ENCODE measurements at places on chromosomes 5 and 9. TPM values are rescaled to one million over a fixed set of nuclear protein-coding genes. Genes with fewer than 3 reads are reported as not detected.

Gene PHYHD1
- total RNA-seq, result 22.2 TPM

Gene CDK5RAP2
- 51.9 TPM for total RNA-seq

Gene SELENOP
- 8.5 TPM for total RNA-seq

Gene IGIP
- total RNA-seq, result 0.53 TPM

Gene ASS1
- total RNA-seq, result 122 TPM

Gene STKLD1
- 0.57 TPM for total RNA-seq

Gene TMC1
- total RNA-seq, result 2.5 TPM

Gene SH3PXD2B
- 48.1 TPM for total RNA-seq

Gene PCDHB13
- 1.5 TPM for total RNA-seq

- DNase-seq, result no peak
Observed at GRCh38 chr9:135809166-135809565, 98.2 kb downstream of the CAMSAP1 start.

- no peak for DNase-seq
Observed at GRCh38 chr5:164672205-164672604, 1166.8 kb downstream of the MAT2B start.

GRCh38 chr5:59189472-59190244, 606.8 kb downstream of the RAB3C start:
- DNase-seq, result no peak

DNA sequence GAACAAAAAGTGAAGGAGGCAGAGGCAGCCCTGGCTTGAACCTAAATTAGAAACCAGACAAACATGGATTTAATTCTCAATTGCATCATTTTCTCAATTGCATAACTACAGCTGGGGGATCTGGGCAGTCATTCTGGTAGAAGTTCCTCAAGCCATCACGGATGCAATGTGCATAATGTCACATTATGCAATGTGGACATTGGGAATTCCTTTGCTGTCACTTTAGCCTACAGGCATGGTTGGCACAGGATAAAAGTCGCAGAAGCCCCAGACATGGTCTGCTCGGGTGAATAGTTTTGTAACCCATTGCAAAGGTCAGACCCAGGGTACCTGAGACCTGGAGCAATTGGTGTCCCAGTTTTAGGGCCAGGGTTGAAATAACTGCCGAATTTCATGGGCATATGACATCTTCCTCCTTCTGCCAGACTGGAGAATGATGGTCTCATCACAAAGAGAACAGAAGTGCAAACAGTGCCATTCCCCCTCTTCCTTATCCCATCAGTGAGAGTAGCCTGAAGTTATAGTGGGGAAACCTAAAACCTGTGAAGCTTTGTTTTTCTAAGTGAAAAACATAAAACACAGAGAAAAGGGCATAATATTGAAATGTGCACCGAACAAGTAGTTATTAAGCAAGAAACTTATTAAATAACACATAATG, 290.8 kb downstream of the MSX2 start:
- no peak for DNase-seq

- DNase-seq, result no peak
Observed at GRCh38 chr5:146717951-146718350, 160.6 kb downstream of the PPP2R2B start.

GRCh38 chr9:120387257-120388002, 192.5 kb downstream of the CDK5RAP2 start:
- no peak for DNase-seq

- DNase-seq, result no peak
Observed at GRCh38 chr5:162288647-162289296, 221.2 kb downstream of the GABRG2 start.

DNA sequence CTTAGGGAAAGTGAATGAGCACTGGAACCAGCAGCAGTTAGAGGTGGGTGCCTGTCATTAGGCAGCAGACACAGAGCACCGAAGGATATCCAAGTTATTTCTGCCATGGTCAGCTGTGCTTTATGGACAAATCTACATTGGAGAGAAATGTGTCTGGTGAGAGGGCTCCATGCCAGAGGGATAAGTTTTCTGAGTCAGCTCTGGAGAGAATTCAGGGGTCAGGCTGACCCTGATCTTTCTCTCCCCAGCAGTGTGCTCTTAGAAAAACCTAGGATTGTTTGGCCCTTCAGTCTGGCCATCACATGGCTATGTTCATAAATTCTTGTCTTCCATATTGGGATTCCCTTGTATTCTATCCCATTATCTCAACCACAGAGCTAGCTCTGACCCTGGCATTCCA, 8.9 kb upstream of the IL17B start:
- DNase-seq, result no peak

DNA sequence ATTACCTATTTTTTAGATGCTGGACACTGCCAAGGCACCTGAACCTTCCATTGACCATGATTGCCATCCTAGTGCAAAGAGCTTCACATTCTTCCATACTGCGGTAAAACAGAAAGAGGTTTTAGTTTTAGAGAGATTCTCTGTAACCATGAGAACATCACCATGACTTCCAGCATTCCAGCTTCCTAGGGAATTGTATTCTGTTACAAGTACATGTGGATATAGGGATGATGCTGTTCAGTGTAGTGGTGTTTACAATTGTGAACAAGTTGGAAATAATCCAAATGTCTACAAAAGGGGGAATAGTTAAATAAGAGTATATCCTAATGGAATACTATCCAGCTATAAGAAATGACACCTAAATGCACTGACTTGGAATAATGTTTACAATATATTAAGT, 22.4 kb downstream of the NIPSNAP3B start:
- no peak for DNase-seq

DNA sequence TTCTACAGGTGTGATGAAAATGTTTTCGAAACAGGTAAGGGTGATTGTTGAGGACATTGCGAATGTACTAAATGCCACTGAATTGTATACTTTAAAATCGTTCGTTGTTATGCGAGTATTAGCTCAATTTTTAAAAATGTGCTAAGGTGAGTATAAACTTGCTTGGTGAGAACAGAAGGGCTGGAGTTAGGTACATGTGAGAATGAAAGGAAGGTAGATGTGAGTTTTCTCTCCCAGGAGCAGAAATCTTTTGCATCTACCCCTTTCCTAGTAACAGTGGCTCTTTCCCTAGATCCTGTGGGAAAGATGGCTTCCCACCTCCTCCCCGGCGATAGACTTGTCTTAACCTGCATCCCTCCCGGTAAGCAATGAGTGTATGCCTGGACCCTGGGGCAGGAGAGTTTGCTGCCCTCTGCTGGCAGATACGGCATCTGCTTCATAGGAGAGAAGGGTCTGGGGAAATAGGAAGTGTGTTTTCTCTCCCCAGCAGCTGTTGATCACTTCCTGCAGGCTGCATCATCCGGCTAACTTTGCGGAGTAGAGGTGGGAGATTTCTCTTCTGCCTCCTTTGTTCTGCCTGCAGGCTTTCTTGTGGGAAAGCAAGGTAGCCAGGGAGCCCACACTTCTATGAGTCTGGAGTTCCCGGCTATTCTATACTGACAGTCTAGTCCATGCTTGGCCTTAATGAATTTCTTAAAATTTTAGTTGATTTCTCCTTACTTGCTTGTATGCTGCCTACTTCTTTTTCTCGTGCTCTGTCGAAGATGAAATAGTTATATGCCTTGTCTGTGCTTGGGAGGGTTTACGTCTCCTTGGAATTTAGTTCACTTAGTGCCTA, 373.3 kb upstream of the SEMA6A start:
- DNase-seq, result peak; percentile 96

DNA sequence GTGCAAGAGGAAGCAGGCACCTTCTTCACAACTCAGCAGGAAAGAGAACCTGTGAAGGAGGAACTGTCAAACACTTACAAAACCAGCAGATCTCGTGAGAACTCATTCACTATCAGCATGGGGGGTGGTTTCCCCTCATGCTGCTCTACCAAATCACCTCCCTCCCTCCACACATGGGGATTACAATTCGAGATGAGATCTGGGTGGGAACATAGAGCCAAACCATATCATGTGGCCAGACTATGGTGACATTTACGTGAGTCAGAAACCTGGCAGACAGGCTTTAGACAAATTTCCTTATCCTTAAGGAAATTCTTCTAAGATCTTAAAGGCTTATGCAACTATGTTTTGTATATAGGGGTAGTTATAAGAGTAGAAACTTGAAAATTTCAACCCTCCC, 8.7 kb upstream of the AOPEP start:
- DNase-seq, result no peak

- DNase-seq, result no peak
Observed at GRCh38 chr9:107647141-107647540, 157.6 kb upstream of the KLF4 start.

DNA sequence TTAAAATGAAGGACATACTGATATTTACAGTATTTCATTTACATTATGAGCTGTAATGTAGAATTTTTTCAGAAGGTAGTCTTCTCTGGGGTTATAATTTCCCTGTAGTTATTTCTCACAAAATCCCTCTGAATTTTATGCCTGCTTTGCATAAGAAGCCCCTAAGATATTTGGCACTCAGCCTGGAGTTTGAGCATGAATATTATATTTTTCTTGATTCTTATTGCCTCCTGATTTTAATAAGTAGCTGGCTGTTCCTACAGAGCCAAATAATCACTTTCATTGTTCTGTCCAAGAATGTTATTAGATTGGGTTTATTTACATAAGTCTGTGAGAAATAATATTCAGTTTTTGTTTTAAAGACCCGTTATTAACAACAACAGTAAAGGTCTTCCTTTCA, 195.0 kb downstream of the FER start:
- no peak for DNase-seq

DNA sequence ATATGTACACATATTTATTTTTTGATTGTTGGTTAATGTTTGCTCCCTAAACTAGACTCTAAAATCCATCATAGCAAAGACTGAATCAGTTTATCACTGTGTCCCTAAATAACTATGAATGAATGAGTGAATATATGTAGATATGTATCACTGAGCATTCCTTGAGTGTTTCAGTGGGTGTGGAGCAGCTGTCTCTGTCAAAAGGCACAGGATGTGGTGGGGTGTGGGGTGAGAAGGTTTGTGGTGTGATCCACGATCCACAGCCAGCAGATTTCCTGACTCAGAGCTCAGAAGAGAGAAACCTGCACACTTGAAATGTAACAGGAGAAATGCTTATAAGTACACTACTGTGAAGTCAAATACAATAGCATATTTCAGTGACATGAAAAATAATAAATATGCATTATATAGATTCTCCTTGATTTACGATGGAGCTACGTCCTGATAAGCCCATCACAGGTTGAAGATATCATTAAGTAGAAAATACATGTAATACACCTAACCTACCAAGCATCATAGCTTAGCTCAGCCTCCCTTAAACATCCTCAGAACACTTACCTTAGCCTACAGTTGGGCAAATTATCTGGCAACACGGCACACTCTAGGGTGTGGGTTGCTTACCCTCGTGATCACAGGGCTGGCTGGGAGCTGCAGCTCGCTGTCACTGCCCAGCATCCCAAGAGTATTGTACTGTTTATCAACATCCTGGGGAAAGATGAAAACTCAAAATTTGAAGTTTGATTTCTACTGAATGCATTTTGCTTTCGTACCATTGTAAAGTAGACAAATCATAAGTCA, 287.0 kb downstream of the GAS1 start:
- DNase-seq, result no peak

GRCh38 chr5:123709422-123709821, 197.4 kb downstream of the CSNK1G3 start:
- no peak for DNase-seq

- DNase-seq, result no peak
Observed at GRCh38 chr5:56650386-56650785, 165.0 kb upstream of the MAP3K1 start.

DNA sequence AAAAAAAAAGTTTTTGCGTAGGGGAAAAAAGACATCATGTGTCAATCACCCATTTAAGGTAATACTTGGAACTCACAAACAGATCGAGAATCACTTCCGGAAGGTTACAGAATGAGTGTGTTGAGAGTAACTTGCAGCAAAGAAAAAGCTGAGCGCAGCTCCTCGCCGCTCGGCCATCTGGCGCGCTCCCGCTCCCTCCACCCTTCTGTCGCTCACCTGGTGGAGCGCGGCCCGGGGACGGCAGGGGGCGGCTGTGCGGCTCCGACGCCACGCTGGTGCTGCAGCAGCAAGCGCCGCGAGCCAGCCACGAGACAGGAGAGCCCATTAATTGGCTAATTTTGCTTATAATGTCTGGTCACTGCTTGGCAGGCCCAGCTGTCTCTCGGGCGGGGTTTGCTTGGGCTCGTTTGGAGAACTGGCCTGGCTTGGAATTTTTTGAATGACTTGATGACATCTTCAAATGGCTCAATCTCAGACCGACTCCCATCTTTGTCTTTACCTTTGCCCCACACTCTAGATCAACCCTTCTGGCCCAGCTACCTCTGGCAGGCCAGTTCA, 601.8 kb downstream of the CCDC171 start:
- peak; percentile 85 for DNase-seq

GRCh38 chr5:74636552-74636951, 4.0 kb downstream of the ENC1 start:
- DNase-seq, result no peak

GRCh38 chr5:1910861-1911772, 28.4 kb upstream of the IRX4 start:
- no peak for DNase-seq

- no peak for DNase-seq
Observed at GRCh38 chr9:94560237-94560636, 5.4 kb downstream of the PCAT7 start.

DNA sequence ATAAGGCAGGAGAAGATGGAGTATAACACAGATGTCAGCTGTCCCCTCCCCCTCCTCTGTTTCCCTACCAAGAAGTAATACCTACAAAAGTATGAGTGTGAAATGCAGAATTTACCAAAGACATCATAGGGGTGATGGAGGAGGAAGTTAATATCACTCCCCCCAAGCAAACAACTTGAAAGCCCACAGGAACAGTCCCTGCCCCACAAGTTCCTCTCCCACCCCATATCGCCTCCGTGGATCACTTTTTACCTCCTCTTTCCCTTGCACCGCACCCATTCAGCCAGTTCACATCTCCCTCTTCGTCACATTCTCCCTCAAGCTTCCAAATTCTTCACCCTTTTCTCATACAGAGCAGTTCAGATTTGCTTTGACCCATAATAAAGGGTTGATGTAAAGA, 7.0 kb upstream of the SIL1 start:
- DNase-seq, result no peak

DNA sequence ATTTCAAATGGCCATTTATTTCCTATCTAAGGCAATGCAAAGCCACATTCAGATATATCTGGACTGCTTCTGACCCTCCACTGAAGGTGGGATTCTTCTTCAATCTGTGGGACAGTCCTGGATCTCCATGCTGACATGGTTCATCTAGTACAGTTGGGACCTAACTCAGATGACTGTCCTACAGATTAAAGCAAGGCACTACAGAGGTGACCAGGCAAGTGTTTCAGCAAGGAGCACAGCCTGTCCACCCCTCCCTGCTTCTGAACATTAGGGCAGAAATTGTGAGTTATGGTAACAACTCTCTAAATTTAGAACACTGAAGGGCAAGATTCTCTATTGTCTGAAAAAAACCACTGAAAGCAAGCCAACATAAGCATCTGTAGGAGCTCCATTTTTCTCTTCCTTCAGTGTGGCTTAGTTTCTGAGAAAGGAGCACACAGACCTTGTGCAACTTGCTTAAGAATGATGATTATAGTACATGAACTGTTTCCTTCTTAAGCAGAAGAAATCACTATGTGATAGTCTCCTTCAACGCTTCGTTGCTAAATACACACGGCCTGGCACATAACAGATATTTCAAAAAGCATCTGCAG, 62.9 kb upstream of the BARX1 start:
- no peak for DNase-seq
